ENCODE measurements at places on chromosomes 6 and 20. TPM values are rescaled to one million over a fixed set of nuclear protein-coding genes. Genes with fewer than 3 reads are reported as not detected.

Gene CSNK2A1
- 125 TPM for total RNA-seq

Gene ENPP1
- 26.8 TPM for total RNA-seq

Gene LIN28B
- total RNA-seq, result not detected

Gene DUSP15
- total RNA-seq, result not detected

Gene TINAG
- not detected for total RNA-seq

Gene SLC52A3
- total RNA-seq, result not detected

Gene GSTA3
- not detected for total RNA-seq

Gene EEF1A2
- total RNA-seq, result 0.38 TPM

Gene PTPRT
- not detected for total RNA-seq

All from regular cardiac myocyte (primary cell).